Stomach (tissue), 19 donors: ENCODE measurements at places on chromosomes 5 and 9. TPM values are rescaled to one million over a fixed set of nuclear protein-coding genes. Genes with fewer than 3 reads are reported as not detected.

CCL21 gene
- 22.8 TPM for total RNA-seq

TAF11L8 gene
- total RNA-seq = not detected

SPATA31C2 gene
- not detected for total RNA-seq

CAMK4 gene
- 16.9 TPM for total RNA-seq

TMEM252 gene
- not detected for total RNA-seq

CDKN2B-AS1 gene
- 0.73 TPM for total RNA-seq

COL15A1 gene
- total RNA-seq = 26.3 TPM

CCL27 gene
- not detected for total RNA-seq

CD274 gene
- total RNA-seq = 33.3 TPM

- H3K4me3 ChIP-seq = no peak overlapping the region
- peaks cover 7% of the 10 kb centered on the region for H3K4me1 ChIP-seq
- no peak overlapping the region for H3K27ac ChIP-seq
- H3K27me3 ChIP-seq = no peaks in the 10 kb centered on the region
- peak; percentile 8 for DNase-seq
Measured at GRCh38 chr9:117334101-117334500, 80.8 kb downstream of the ASTN2 start.

GRCh38 chr5:135359374-135360165, 39.5 kb downstream of the MACROH2A1 start:
- no peak overlapping the region for H3K27ac ChIP-seq
- H3K27me3 ChIP-seq = no peaks in the 10 kb centered on the region
- H3K4me3 ChIP-seq = no peak overlapping the region
- H3K36me3 ChIP-seq = peaks cover 69% of the 10 kb centered on the region
- DNase-seq = no peak

DNA sequence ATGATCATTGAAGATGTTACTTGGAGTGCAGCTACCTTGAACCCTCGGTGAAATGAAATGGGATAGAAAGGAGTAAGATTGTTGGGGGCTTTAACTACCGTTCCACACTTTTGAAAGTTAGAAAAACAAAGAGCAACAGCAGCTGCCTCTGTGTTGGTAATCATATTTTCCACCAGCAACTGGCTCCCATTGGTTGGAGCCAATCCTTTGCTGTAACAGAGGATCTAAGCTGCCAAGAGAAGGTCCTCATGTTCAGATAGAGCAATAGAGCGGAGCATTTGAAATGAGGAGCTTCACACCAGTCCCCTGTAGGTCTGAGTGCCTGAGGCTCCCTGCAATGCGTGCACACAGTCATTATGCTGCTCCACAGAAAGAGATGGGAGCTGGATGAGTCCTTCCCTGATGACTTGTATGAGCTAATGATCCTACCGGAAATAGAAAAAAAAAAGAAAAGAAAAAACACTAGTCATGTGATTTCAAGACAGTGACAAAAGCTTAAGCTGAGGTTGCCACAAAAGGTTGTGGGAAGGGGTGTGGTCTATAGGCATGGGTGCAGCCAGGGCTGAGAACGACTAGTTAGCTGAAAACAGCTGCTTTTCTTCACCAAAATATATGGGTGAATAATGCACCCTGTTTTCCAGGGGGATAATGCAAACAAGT, 300.7 kb downstream of the MLLT3 start:
- no peaks in the 10 kb centered on the region for H3K4me1 ChIP-seq
- no peaks in the 10 kb centered on the region for H3K36me3 ChIP-seq
- H3K27me3 ChIP-seq = no peaks in the 10 kb centered on the region
- peak; percentile 49 for DNase-seq

- peak overlapping the region; percentile 11 for H3K27ac ChIP-seq
- no peak overlapping the region for H3K4me3 ChIP-seq
- peaks cover 39% of the 10 kb centered on the region for H3K4me1 ChIP-seq
- no peaks in the 10 kb centered on the region for H3K27me3 ChIP-seq
- no peaks in the 10 kb centered on the region for H3K36me3 ChIP-seq
Measured at GRCh38 chr5:14668181-14668591, 3.7 kb downstream of the OTULIN start.

DNA sequence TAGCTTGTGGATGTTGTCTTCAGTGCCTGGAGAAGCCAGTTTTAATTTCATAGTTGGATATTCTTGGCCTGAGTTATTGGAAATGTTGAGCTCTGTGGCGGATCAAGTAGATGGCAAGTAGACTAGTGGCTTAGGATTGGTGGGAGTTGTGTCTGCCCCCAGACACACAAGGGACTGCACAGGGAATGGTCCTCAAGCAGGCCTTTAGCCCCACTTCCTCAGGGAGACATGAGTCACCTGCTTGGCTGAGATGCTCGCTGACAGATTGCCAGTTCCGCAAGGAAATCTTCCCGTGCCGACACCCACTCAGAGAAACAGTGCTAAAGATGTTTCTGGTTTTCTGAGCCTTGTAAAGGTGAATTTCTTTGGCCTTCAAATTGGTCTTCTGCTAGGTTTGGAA, 18.8 kb upstream of the CATSPER3 start:
- no peaks in the 10 kb centered on the region for H3K27me3 ChIP-seq
- H3K27ac ChIP-seq = peak overlapping the region; percentile 69
- peaks cover 15% of the 10 kb centered on the region for H3K4me1 ChIP-seq
- H3K36me3 ChIP-seq = no peaks in the 10 kb centered on the region
- DNase-seq = peak; percentile 15
- H3K4me3 ChIP-seq = no peak overlapping the region

GRCh38 chr5:108386345-108387061, 4.6 kb upstream of the FBXL17 start:
- no peak overlapping the region for H3K4me3 ChIP-seq
- no peaks in the 10 kb centered on the region for H3K4me1 ChIP-seq
- H3K36me3 ChIP-seq = no peaks in the 10 kb centered on the region
- no peaks in the 10 kb centered on the region for H3K27me3 ChIP-seq
- DNase-seq = no peak

DNA sequence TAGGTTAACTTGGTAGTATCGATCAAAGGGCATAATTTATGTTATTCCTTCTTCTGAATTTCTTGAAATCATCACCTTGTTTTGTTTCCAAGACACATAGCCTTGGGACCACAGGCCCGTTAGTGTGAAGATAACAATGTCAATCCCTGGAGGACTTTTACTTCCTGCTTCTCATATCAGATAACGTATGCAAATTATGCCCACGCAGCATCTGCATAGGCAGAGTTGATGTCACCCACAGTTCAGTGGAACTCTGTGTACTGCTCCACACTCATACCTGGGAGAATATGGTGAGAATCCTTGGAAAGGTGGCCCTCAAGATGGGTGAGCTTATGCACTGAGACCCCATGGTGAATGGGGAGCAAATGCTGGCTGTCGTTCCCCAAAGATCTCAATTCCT, 95.0 kb downstream of the CFAP90 start:
- H3K4me1 ChIP-seq = no peaks in the 10 kb centered on the region
- H3K27me3 ChIP-seq = no peaks in the 10 kb centered on the region
- H3K36me3 ChIP-seq = no peaks in the 10 kb centered on the region
- H3K27ac ChIP-seq = no peak overlapping the region
- no peak for DNase-seq
